ENCODE measurements at places on chromosomes 7 and 10.

DNA sequence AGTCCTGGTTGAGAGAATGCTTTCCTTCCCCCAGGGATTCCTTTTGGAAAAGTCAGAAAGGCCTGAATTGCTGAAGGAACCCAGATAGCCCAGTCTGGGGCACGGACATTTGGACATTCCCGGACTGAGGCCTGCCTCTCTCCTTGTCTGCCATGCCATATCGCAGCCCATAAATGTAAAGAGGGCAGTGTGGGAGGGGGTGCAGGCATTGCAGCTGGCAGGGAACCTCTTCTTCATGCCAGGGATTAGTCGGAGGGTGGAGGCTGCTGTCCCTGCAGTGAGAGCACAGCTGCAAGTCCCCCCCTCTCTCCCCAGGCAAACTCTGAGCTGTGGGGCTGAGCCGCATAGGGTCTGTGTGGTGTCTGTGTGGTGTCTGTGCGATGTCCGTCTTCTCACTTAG, 486.0 kb upstream of the MKI67 start:
- no peak for DNase-seq

DNA sequence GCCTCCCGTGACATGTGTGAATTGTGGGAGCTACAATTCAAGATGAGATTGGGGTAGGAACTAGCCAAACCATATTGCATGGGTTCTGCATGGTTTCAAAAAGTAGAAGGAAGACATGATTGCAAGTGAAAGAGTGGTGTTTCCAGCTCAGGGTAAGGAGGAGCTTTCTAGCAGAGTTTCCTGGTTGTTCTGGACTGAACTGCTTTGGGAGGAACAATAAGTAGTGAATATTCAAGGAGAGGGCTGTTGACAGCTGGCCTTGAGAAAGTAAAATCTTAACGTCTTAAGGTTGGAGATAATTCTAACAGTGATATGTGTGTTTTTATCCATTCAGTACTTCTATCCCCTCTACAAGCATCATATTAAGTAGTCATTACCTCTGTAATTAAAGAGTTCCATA, 62.2 kb upstream of the PRKG1 start:
- DNase-seq: no peak

GRCh38 chr7:42106562-42106961, 130.4 kb downstream of the GLI3 start:
- DNase-seq: no peak

DNA sequence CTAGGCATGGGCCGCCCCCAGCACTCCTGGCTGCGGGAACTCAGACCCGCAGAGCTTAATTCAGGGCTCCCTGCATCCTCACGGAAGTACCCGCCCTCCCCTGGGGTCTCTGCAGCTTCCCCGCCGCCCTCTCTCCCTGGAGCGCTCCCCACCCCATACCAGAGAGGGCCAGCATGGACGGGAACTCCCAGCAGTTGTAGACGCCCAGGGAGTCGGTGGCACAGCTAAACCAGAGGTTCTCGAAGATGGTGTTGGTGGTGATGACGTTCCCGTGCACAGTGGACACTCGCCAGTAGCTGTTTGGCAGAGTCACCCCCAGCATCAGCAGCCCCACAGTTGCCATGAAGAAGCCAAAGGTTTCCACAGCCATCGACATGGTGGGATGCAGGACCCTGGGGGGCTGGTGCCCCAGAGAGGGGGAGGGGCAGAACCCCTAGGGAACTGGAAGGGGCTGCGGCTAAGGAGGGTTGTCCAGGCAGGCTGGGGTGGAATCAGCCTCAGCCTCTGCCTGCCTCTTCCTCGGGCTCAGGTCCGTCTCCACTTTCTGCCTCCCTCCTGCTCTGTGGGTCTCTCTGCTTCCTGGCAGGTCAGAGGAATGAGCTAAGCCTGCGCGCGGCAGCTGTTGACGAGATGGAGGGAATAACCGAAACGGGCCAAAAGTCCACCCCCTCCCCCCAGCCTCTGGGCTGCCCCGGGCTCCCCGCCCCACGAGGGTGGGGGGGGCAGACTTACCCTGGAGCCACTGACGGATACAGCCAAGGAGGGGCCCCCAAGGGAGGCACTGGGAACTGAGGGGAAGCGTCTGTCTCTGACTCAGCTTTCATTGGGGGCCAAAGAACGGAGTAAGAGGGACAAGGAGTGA, at the start of gene CLDN15:
Gene CLDN15, minus strand, starts transcription at position 597 of the 862 bp plus-strand sequence. Its CDS starts 221 bp downstream, at position 376.
- DNase-seq: no peak

DNA sequence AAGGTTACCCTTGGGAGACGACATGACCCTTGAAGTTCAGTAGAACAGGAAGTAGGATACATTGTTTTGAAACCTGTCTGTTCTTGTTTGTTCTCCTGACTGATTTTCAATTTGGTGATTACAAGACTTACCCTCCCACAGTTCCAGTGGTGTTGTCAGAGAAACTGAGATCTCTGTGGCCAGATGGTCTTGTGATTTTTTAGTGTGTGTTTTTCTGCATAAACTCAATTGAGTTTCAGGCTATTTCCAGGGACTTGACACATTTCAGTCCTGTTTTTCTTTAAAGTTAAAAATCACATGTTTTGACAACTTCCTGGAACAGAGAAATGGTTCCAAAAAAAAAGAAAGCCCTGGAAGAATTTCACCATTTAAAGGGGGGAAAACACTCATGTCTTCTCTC, 22.3 kb downstream of the PIK3CG start:
- no peak for DNase-seq

- no peak for DNase-seq
These were observed 85.3 kb upstream of the RET start for GRCh38 chr10:42991442-42992098.

DNA sequence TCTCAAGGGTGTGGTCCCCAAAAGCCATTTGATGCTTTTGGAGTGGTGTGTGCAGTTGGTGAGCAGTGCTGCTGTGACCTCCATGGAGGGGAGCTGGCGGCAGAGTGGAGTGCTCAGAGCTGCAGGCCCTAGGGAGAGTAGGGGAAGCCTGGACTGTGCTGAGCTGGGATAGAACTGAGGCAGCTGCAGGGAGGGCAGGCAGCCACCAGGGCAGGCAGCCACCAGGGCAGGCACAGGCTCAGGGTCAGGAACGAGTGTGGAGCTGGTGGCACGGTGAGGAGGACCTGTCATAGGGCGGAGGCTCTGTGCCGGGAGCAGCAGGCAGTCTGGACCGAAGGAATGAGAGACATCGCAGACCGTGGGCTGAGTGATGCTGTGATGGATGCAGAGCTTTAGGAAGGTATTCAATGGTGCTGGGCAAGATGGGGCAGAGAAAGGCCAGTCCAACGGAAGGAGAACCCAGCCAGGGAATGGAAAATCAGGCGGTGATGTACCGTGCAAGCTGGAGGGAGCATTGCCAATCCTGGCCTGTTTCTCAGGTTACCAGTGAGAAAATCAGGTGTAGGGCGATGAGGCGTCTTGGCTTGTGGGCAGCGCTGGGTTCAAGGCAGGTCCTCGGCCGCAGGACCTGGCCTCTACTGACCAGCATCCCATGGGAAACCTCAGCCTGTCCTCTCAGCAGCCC, 152.6 kb downstream of the CAMK1D start:
- no peak for DNase-seq

- DNase-seq: no peak
These were observed 52.6 kb downstream of the BICC1 start for GRCh38 chr10:58565271-58565670.

- DNase-seq: no peak
These were observed 317.4 kb downstream of the KIF20B start for GRCh38 chr10:90018819-90019218.

Data from KG1 (cell line).